ENCODE measurements at places on chromosomes 1 and 21.

- DNase-seq, result peak; percentile 49
These were observed 57.3 kb downstream of the ZNF644 start for GRCh38 chr1:90964444-90965035.

GRCh38 chr1:31515056-31515775, 61.1 kb upstream of the TINAGL1 start:
- no peak for DNase-seq

DNA sequence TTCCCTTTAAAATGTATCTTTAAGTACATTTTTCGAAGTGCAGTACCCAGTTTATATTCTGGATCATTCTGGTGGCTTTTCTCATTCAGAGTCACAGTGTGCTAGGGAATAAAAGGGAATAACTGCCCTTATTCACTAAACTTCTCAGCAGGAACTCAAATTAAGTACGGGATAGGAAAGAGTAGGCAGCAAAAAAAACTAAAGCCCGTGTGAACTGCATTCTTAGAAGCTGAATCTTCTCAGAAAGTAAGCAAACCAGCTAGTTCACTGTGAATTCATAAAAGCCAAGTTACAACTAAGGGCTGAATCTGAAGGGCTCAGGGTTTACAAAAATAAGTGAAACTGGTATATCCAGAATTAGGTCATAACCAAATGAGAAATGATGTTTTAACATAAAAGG, 22.0 kb downstream of the PRPF38A start:
- peak; percentile 68 for DNase-seq

DNA sequence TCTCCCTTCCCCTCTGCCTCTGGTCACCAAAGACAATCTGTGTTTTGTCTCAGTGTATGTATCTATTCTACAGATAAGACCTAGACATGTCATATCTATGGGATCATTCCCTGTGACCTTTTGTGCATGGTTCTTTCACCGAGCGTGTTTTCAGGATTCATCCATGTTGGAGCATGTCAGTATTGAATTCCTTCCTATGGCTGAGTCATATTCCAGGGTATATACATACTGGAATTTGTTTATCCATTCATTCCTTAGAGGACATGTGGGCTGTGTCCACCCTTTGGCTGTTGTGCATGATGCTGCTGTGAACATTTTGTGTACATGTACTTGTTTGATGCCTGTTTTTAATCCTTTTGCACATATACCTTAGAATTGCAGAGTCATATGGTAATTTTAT, 69.9 kb downstream of the NFASC start:
- no peak for DNase-seq

GRCh38 chr1:146029117-146029516, 7.6 kb upstream of the HJV start:
- DNase-seq, result no peak

- DNase-seq, result peak; percentile 59
These were observed 19.8 kb downstream of the ATP1A1 start for GRCh38 chr1:116392717-116393404.

DNA sequence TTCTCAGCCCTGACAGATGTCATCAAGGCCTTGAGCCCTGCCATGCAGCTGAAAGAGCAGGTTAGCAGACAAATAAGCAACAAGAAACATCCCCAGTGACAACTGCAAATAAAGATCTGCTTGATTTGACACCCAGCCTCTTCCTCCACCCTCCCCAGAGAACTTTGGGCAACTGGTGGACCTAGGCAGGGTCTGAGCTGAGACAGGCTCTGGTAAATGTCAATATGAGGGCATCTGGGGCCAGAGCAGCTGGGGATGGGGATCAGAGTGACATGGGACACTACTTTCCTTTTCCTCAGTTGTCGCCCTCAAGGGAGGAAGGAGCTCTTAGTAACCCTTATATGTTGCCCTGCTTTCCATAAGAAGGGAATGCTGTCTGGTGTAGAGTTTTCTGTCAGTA, 544.1 kb downstream of the NEGR1 start:
- no peak for DNase-seq

DNA sequence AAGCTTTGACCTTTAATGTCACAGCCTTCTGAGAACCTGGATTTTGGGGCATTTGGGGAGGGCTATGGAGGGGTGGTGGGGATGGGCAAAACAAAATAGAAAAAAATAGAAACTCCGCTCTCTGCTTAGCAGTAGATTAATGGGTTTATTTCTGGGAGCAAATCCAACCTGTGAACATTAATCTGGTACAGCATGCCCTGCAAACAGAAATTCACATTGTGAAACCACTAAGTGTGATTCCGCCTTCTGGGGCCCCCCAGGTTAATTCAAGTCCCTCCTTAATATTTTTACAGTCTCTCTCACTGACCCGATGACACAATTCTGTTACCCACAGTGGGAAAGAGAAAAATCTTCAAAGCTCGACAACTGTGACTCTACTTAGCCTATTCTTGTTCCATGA, 76.4 kb downstream of the TIAM1 start:
- DNase-seq, result no peak

- peak; percentile 15 for DNase-seq
These were observed 22.0 kb upstream of the THEM5 start for GRCh38 chr1:151875419-151876097.

GRCh38 chr1:102896286-102896685, 212.0 kb downstream of the COL11A1 start:
- DNase-seq, result no peak

DNA sequence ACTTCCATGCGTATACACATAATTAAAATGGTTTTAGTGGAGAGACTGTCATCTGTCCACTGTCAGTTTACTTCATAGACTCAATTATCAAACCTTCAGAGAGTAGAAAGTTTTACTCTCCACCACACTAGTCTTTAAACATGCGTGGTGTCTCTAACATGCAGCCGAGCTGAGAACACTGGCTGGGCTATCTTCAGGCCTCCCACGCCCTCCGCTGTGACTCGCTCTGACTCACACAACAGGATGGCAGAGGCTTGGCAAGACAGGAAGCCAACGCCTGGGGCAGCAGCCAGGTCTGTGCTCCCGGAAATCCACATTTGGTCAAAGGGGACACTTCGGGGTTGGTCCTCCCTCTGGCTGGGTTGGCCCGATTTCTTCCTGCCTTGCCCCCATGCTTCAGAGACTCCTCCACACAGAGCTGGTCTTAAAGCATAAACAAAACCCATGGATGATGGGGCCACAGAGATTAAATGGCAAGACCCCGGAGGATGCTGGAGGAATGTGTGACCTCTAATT, 22.7 kb upstream of the IFNGR2 start:
- peak; percentile 98 for DNase-seq

GRCh38 chr1:154988058-154988954, 5.1 kb upstream of the LENEP start:
- DNase-seq, result no peak

DNA sequence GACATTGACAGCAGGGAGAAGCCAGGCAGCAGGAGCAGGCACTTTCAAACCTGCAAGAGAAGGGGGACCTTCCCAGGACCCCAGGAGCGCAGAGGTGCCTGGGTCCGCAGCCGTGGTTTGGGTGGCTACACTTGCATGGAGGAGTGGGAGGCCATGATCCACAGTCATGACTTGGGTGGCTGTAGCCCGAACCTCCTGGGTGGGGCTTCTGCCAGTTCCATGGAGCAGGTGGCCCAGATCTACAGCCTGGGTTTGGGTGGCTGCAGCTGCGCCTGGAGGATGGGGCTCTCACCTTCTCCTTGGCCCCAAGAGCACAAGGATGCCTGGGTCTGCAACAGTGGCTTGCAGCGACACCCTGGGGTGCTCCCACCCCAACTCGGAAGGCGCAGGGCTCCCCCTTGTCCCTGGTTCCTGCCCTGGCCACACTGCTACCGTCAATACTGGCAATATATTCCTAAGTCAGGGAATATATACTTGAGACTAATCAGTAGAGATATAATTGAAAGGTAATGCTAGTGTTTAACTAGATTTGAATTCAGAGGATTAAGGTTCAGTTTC, 2.3 kb upstream of the OR6K6 start:
- DNase-seq, result no peak

DNA sequence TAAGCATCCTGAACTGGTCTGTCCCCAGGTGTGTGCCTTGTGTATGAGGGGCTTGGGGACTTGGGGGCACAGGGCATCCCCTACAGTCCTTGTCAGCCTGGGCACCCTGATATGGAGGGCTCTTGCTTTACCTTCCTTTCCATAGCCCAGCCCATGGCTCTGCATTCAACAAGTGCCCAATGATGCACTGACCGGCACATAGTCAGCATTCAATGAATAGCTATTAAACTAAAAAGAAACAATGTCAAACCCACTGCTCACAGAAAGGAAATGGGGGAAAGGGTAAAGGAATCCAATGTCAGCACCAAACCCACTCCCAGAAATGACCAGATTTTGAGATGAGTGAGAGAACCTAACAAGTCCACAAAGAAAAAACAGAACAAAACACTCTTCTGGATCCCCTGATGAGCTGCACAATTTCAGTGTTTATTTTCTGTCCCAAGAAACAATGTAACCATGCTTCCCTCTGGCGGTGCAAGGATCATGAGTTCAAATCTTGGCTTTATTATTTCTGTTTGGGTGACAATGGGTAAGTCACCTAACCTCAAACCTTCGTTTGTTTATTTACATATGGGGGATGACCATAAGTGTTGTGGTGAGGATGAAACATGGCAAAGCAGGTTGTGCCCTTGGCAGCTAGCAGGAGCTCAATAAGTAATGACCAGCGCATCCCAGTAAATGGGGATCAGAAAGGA, 22.0 kb downstream of the SYT6 start:
- DNase-seq, result peak; percentile 29

GRCh38 chr21:27077501-27077900, 110.6 kb upstream of the ADAMTS5 start:
- no peak for DNase-seq

DNA sequence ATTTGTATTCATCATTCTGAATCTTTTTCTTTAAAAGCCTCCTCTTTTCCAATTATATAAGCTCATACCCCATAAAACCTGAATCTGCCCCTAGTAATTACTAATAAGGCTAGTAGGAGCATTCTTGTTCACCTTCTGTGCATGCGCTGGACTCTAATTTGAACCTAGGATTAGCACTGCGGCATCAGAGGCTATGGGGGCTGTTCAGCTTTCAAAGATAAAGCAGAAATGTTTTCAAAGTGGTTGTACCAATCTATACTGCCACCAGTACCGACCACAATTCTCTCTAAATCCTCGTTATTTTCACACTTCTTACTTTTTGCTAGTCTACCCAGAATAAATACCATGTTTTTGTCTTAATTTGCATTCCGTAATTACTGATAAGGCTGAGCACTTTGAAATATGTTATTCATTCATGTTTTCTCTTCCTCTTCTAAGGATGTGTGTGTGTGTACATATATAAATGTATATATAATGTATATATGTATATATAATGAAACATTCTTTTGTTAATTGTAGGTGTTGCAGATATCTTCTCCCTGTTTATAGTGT, 1.6 kb upstream of the DDX59 start:
- DNase-seq, result no peak

DNA sequence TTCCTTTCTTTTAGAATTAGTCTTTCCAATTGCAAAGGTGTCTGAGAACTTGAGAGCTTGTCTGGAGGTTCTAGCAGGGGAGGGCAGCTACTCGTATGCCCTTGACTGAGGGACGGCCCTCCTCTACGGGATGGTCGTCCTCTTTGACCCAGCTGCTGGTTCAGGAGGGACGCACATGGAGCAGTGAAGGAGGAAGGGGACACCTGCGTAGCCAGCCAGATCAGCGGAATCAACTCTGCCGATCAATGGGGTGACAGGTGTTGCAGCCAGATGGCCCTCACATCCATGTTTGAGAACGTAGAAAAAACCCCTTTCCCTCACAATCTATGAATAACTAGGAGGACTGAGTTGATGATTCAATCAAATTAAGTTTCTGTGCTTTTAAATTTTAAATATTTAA, 15.7 kb upstream of the A3GALT2 start:
- DNase-seq, result no peak

GRCh38 chr1:224700918-224701531, 84.9 kb downstream of the CNIH3 start:
- DNase-seq, result no peak

- peak; percentile 44 for DNase-seq
These were observed 15.3 kb downstream of the UCK2 start for GRCh38 chr1:165842671-165843129.

DNA sequence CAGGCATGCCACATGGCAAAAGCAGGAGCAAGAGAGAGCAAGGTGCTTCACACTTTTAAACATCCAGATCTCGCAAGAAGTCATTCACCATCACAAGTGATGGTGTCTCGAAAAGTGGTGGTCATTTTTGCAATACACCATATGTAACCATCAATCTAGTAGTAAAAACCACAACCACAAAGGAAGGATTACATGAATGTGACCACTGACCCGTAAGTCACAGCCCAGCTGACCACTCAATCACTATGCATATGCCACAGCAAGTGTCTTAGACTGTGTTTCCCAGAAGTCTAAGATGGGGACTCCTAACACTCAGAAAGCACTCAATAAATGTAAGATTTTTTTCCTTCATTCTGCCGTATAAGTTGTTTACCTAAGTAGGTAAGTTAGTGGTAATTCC, 76.9 kb downstream of the FH start:
- no peak for DNase-seq

DNA sequence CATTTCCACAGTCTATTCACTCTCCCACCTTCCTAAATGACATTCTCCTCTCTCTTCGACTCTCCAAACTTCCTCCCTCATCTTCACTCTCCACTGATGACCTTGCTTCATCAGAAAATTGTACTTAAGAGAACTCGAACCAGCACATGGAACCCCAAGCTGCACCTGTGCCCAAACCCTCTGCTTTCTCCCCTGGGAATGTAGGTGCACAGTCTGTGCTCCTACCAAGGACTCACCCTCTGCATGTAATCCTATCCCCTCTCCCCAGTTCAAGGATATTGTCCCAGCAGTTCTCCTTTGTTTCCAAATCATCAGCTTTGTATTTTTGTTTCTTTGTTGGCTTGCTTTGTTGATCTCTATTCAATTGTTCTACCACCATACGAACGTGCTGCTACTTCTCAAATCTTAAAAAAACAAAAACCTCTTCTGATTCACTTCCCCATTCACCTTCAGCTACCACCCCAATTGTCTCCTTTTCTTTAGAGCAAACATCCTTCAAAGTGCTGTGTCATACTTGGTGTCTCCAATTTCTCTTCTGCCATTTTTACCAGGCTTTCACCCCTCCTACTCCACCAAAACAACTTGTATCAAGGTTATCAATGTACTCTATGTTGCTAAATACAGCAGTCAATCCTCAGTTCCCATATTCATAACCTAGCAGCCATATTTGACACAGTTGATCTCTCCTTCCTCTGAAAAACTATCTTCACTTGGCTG, 26.8 kb downstream of the RAB3B start:
- DNase-seq, result no peak

DNA sequence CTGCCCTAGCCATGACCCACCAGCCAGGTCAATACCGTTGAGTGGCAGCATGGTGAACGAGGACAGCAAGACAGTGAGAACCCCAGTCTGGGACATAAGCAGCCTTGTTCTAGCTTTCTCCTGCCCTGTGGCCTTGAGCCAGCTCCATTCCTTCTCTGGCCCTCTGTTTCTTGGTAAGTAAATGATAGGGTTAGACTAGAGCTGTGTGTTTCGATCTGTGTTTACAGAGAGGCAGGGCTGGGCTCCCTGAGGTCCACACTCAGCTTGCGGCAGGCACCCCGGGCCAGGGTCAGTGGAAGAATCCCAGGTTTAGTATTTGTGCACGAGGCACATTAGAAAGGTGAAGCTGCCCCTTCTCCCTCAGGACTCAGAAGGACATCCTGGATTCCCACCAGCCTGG, 27.3 kb downstream of the FOXO6 start:
- no peak for DNase-seq

Data from adipocyte (in vitro differentiated cells).